ENCODE measurements at places on chromosomes 11 and 22.
A peak's percentile ranks its signal among the peaks of the same experiment; 100 is the strongest.

GRCh38 chr11:13090228-13090708 lies 81.2 kb downstream of the RASSF10 start:
- DNase-seq: no peak

GRCh38 chr11:23555085-23555484 lies 694.8 kb upstream of the CCDC179 start:
- DNase-seq: no peak

- peak; percentile 20 for DNase-seq
Measured at GRCh38 chr11:24697522-24698111, 200.8 kb downstream of the LUZP2 start.

- DNase-seq: no peak
Measured at GRCh38 chr22:29334696-29335344, 19.3 kb upstream of the RASL10A start.
